ENCODE measurements at places on chromosomes 2 and 18. TPM values are rescaled to one million over a fixed set of nuclear protein-coding genes. Genes with fewer than 3 reads are reported as not detected.

- peak; percentile 41 for DNase-seq
These were observed 70.2 kb upstream of the SH3BP4 start for GRCh38 chr2:234881413-234882241.

DNA sequence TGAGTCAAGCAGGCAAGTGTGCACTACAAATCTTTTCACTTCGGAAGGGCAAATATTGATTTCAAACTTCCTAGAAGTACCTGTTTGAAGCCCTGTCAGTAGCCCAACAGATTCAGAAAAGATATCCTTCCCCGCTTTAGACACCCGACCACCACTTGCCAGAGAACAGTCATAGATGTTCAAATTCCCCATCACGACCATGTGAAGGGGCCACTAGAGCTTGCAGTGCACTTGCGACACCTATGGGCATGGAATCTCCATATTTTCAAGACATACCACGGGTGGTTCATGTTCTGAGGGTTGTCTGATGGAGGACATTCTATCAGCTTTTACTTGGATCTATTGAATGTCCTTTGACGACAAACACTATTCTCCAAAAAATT is 23.8 kb downstream of the GNLY start:
- DNase-seq = no peak

DNA sequence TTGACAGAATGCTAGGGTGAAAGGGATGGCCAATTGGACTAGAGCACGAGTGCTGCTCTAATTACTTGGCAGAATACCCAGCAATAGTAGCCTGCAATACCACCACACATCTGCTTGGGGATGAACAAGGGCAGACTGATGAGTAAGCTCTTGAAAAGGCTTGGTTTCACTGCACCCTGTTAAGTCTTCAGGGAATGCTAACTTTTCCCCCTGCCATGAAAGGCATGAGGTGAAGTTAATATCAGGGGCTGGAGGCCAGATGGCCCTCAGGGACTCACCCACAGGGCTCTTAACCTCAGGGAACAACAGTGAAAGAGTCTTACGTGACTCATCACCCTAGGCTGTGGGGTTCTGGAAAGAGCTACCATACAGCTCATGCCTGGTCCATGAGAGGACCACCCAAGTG is 51.7 kb upstream of the MYL1 start:
- DNase-seq = no peak

DNA sequence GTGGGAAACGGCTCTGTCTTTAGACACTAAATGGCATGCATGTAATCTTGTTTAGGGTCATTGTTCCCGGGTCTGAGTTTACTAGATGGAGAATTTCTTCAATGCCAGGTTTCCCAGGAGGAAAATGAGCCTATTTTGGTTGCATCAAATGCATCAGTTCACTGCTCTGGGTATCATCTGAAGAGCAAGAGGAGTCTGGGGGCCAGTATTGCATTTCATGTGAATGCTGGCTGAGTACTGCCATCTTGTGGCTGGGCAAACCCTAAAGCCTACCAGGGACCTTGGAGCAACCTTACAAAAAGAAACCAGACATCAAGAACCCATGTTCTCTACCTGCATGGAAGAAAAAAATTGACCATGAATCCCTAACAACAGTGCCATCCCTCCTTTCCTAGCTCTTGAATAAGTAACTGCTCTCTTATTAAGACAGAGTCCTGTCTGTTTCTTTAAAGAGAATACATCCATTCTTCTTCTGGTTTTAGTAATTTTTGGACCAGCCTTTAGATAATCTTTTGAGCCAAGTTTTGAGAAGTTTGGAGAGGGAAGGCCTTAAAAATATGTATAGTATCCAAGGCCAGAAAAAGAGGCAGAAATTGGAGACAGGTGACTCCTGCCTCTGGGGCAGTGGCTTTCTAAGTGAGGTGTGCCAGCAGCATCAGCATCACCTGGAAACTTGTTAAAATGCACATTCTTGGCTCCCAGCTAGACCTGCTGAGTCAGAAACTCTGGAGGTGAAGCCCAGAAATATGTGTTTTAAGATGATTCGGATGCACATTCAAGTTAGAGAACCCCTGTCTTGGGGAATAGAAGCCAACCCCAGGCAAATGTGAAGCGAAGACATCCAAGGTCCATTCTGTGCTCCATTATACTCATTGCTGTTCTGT is 261.0 kb upstream of the CXCR4 start:
- DNase-seq = peak; percentile 87

DNA sequence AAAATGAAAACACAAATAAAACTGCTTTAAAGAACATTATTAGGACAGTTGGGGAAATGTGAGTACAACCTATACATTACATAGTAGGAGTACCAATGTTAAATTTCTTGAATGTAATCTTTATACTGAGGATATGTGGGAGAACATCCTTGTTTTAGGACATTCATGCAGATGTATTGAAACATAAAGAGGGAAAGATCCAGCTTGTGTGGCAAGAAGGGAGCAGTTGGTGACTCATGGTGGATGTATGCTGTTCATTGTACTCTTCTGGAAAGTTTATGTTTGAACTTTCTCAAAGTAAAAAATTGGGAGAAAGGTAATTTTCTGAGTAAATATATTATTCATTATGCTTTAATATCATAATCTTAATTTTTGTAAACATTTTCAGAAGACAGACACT is 132.1 kb upstream of the DLGAP1 start:
- DNase-seq = no peak

DNA sequence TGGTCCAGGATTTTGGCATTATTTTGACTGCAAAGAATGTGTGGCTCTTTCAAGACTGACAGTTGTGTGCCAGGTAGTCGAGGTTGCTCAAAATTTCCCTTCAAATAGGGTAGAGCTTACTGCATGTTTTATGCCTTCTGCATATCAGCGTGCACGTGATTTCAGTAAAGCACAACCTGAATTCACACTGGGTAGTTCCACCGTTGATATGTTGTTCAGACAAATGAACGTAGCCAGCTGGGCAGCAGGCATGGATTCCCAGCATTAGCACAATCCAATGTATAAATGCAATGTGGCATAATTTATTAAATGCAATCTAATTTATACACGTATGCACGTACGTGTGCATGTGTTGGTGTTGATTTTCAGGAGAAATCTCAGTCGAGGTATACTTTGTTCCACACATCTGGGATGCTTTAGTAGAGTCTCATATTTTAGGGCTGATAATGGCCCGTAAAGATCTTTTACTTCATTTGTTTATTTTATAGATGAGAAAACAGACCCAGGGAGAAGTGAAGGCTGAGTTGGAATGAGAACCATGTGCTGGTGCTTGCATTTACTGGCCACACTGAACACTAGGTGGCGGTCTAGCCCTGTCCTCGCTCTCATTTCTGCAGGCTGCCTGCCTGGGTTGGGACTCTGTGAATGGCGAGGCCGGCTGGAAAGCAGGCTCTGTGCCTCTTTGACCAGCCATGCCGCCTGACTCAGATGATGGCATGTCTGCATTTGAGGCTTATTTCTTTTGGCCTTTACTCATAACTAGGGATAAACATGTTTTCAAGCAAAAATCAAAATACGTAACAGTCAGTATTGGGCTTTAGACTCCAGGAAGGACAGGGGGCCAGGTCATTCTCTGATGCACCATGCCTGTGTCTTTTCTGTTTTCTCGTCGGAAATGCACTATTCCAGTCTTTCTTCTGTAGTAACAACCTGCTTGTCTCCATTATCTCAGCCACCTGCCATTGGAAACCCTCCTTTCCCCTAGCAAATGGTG is 120.4 kb downstream of the RNF144A start:
- DNase-seq = peak; percentile 59

GRCh38 chr2:175931805-175932204 is 70.3 kb downstream of the LNPK start:
- no peak for DNase-seq

- DNase-seq = no peak
These were observed 49.8 kb downstream of the ZNF516 start for GRCh38 chr18:76445275-76445674.

DNA sequence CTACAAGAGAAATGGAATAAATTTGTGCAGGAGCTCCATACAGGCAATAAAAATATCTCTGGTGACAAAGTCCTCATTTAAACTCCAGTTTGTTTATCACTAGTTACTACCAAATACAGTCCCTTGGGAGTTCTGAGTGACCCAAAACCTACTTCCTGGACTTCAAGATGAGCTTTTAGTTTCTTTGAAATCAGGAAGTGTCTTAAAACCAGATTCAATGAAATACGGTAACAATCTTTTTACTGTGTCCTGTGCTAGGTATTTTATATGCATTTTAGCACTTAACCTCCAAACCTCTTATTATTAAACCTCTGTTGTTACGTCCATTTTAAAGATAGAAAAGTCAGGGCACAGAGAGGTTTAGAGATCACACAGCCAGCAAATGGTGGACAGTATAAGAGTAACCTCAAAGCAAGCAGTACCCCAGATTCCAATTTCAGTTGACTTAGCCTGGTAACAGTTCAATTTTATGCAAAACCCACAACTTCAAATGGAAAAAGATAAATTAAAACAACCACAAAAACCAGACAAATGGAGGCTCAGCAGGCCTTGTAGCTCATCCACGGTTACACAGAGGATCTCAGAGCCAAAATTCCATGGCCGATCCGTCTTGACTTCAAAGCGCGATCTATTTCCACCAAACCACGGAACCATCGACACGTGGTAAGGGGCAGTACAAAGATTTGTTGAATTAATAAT is 1.3 kb upstream of the KCMF1 start:
- DNase-seq = peak; percentile 58

GRCh38 chr2:218569661-218570500 is 1.2 kb downstream of the CNOT9 start:
- peak; percentile 31 for DNase-seq

DNA sequence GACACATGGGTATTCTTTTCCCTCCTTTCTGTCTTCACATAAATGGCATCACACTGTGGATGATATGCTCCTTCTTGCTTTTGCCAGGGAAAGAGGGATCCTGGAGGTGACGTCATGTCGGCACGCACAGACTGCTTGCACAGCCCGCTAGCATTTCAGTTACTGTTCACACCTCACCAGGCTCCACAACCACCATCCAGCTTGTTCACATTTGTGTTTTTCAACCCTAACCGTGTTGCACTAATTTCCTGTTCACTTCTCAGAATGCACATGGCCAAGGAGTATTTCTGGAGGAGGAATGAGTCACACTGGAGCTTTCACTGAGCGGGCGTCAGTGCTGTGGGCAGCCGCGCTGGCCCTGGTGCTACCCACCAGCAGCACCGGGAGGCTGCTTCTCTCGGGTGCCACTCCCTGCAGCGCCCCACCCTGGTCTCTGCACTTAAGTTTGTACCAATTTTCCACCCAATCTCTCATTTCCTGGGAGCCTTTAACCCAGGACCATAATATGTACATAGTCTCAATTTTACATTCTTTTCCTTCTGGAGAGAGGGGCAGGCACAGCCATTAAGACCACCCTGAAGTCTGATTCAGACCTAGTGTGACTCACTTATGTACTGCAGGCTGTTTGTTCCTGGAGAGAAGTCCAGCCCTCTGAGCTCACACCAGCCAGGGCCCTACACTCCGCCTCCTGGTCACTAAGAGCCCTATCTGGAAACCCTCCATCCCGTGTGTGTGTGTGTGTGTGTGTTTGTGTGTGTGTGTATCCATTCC is 65.1 kb downstream of the MBP start:
- DNase-seq = peak; percentile 80

GRCh38 chr2:97999536-97999935 is 3.8 kb upstream of the TMEM131 start:
- DNase-seq = no peak

DNA sequence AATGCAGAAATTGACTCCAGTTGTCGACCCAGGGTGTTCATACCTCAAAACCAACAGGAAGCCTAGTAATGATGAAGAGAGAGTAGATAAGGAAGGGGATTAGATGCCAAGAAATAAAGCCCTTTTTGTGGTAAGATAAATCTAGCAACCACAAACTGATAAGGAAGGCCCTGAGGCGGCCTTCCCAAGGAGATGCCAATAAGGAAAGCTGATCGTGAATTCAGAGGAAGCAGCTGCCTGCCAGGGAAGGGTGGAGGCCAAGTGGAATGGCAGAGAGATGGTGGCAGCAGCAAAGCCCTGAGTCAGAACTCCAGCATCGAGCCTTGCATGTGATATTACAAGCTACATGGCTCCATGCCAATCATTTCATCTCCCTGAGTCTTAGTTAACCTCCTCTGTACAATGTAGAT is 126.3 kb downstream of the IRS1 start:
- no peak for DNase-seq

DNA sequence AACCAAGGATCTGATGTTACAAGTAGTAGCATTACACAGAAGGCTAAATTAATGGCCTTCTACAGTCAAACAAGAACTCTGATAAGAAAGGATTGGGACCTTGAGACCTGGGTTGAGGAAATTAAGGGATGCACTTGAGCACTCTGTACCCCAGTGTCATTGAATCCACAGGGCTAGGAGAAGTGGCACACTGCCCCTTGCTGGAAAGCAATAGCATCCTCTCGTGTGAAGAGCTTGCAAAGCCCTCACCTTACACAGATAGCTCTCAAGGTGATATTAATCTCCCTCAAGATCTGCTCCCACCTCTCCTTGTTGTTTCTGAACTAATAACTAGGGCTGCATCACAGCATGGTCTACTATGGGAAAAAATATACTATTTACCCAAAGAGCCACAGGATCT is 26.5 kb upstream of the CHST9 start:
- no peak for DNase-seq

DNA sequence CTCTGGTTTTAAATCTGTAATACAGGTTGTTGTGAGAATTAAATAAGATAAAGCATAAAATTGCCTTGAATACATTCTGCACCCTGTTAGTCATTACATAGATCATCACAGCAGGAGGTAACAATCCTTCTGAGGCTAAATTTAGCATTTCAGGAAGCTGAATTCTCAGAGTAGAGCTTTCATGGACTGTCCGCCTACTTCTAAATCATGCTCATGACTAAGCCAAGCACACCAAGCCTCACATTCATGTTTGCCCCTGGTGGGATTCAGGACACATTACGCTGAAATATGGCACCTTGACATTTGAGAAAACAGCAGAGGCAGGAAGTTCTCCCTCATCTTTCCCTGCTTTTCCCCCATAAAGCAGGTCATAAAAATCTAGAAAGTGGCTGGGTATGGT is 16.6 kb upstream of the PIK3C3 start:
- DNase-seq = no peak

GRCh38 chr2:206115026-206115578 is 29.1 kb upstream of the INO80D start:
- no peak for DNase-seq

DNA sequence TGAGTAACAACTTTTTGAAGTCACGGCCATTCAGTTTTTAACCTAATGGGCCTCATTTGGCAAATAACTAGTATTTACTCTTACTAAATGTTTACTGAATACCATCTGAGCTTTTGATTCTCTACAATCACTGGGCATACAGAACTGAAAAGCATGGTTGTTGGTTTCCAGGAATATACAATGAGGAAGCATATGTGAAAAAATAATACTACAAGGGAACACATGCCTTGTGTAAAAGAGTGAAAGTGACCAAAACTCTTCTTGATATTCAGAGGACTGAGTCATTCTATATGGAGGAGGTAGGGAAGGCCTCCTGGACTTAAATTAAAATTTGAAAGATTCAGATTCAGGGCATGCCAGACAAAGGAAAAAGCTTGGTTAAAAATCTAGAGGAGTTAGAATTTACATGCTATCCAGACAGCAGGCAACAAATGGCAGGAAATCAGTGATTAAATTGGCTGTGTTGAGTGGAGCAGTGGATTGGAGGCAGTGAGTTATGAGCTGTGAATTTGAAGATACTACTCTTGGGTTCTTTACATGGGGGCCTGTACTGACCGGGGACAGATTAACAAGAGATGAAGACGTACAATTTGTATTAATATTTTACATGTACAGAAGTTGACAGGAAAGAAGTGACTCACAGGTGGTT is 53.6 kb upstream of the NRXN1 start:
- DNase-seq = no peak

The ITGA6 gene
- 14.6 TPM for total RNA-seq

The CACNB4 gene
- 0.47 TPM for total RNA-seq

The REL gene
- total RNA-seq = 21.6 TPM

The GALNT3 gene
- 6.2 TPM for total RNA-seq

The BMP10 gene
- total RNA-seq = not detected
